Endodermal cell (in vitro differentiated cells): ENCODE measurements at places on chromosomes 5 and 9. TPM values are rescaled to one million over a fixed set of nuclear protein-coding genes. Genes with fewer than 3 reads are reported as not detected.

Gene IFNB1
- total RNA-seq: not detected in 2 replicates

Gene DNAJA1
- total RNA-seq: 172 and 176 TPM in 2 replicates

Gene PTGER4
- 0.15 and 0.29 TPM in 2 replicates for total RNA-seq

Gene CSF1R
- 0.25 TPM in 1 of 2 replicates, not detected in the other for total RNA-seq

Gene CD14
- 0.18 TPM in 1 of 3 replicates, not detected in the others for total RNA-seq

Gene CATSPER3
- total RNA-seq: 0.63 and 0.68 TPM in 2 replicates

Gene PDCD1LG2
- total RNA-seq: not detected in 3 replicates

Gene FAM221B
- total RNA-seq: 0.22 TPM in 1 of 2 replicates, not detected in the other

Gene NAIP
- total RNA-seq: 4.4 and 7.9 TPM in 2 replicates

Gene NOL6
- 34.6 and 36.1 TPM in 2 replicates for total RNA-seq

Gene GFM2
- total RNA-seq: 34.0 to 44.5 TPM (median 39.1 TPM) in 3 replicates

Gene ADGRD2
- 0.16 and 0.33 TPM in 2 replicates for total RNA-seq

Gene PRR7
- 8.0 to 24.9 TPM (median 10.0 TPM) in 3 replicates for total RNA-seq

Gene RLN1
- 0.43 and 0.99 TPM in 2 replicates for total RNA-seq

Gene VCAN
- total RNA-seq: 302 and 363 TPM in 2 replicates

Gene CYLC2
- total RNA-seq: not detected in 2 replicates

Gene SCGB3A1
- total RNA-seq: 1.7 TPM in 1 of 3 replicates, not detected in the others

Gene PCDHA4
- total RNA-seq: 5.0 and 5.6 TPM in 2 replicates

Gene HDHD3
- total RNA-seq: 20.4 to 37.1 TPM (median 32.1 TPM) in 3 replicates

Gene NUDT12
- total RNA-seq: 21.2 to 24.5 TPM (median 24.4 TPM) in 3 replicates

Gene MSMP
- not detected in 2 replicates for total RNA-seq

Gene DEPDC1B
- 20.1 to 42.6 TPM (median 42.1 TPM) in 3 replicates for total RNA-seq

Gene KIF4B
- total RNA-seq: 0.15 to 0.21 TPM (median 0.18 TPM) in 3 replicates

Gene ANKRD31
- 0.16 and 0.29 TPM in 2 replicates for total RNA-seq

Gene ADAMTSL2
- 0.18 and 0.27 TPM in 2 replicates for total RNA-seq

Gene RPS14
- 2,316 and 2,397 TPM in 2 replicates for total RNA-seq

Gene ZNF883
- total RNA-seq: 14.8 and 16.7 TPM in 2 replicates

Gene C5orf24
- total RNA-seq: 32.3 to 42.8 TPM (median 41.0 TPM) in 3 replicates

Gene RORB
- 0.75 and 0.88 TPM in 2 replicates for total RNA-seq

Gene ELOVL7
- total RNA-seq: 3.5 and 5.1 TPM in 2 replicates

Gene PCDHGB1
- total RNA-seq: 1.0 to 1.9 TPM (median 1.4 TPM) in 3 replicates

Gene GABRA1
- 0.33 TPM in 1 of 2 replicates, not detected in the other for total RNA-seq

Gene TAF11L10
- total RNA-seq: not detected in 3 replicates

Gene PCA3
- not detected in 2 replicates for total RNA-seq

Gene C9orf50
- not detected in 2 replicates for total RNA-seq

Gene EFNA5
- total RNA-seq: 49.8 and 63.1 TPM in 2 replicates

Gene BSPRY
- total RNA-seq: 13.3 and 14.1 TPM in 2 replicates

Gene PLAC8L1
- 0.52 and 1.5 TPM in 2 replicates for total RNA-seq

Gene TAF1L
- not detected in 2 replicates for total RNA-seq

Gene CDK5RAP2
- 59.7 to 92.0 TPM (median 91.8 TPM) in 3 replicates for total RNA-seq

Gene TMEM167A
- 94.5 to 124 TPM (median 122 TPM) in 3 replicates for total RNA-seq

Gene TMEFF1
- total RNA-seq: 56.5 and 67.5 TPM in 2 replicates

Gene IFNA13
- total RNA-seq: not detected in 2 replicates

Gene ZNF879
- total RNA-seq: 5.4 and 6.6 TPM in 2 replicates

Gene NSUN2
- 82.7 and 90.8 TPM in 2 replicates for total RNA-seq
